ENCODE measurements at places on chromosomes 11 and 22.

- DNase-seq: peak; percentile 14
Measured at GRCh38 chr22:44664149-44664548, 37.9 kb upstream of the PRR5 start.

GRCh38 chr22:27853424-27853823, 51.9 kb upstream of the MN1 start:
- no peak for DNase-seq

DNA sequence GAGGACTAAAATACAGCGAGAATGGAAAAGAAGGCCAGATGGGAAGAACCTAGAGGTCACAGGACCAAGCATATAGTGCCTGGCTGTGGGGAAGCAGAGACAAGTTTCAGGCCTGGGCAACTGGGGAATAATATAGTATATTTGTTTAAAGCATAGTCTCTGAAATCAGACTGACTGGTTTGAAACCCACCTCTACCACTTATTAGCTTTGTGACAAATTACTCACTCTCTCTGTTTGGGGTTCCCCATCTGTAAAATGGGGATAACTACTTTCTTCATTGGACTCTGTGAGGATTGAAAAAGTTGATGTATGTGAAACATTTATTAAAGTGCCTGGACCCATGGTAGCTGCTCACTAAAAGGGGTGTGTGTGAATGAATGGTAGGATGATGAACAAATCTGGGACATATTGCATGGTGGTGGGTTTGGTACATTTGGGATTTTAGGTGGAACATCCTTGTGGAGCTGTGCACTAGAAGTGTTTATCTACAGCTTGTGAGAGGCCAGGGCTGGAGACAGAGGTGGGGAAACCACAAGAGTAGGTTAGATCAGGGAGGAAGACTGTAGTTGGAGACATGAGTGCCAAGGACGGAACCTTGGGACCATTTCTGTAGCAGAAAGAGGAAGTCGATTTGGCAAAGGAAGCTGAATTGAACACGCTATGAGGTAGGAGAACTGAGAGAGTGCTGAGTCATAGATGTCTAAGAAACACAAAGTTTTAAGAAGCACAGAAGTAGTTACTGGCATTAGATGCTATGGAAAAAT, 52.6 kb downstream of the SWAP70 start:
- no peak for DNase-seq

- DNase-seq: no peak
Measured at GRCh38 chr11:13952221-13952620, 10.3 kb upstream of the SPON1 start.

- no peak for DNase-seq
Measured at GRCh38 chr11:30435488-30435887, 112.6 kb downstream of the ARL14EP start.

DNA sequence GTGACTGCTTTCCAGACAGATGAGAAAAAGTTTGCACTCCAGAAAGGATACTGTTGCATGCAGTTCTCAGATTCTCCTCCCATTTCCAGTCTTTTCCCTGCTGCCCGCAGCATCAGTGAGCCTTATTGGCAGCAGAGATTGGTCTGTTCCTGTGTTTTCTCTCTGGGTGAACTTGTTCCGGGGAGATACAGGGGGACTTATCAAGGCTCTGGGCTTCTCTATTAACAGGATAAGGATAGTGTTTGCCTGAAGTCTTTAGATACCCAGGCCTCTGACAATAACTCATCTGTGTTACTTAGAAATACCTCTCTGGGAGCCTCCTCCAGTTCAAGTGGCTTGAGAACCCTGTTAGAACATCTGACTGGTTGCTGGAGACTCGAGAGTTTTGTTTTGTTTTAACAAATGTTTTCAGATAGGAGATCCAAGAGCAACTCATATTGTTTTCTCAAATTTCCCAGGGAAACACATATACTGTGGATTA, 154.7 kb downstream of the BLID start:
- no peak for DNase-seq

DNA sequence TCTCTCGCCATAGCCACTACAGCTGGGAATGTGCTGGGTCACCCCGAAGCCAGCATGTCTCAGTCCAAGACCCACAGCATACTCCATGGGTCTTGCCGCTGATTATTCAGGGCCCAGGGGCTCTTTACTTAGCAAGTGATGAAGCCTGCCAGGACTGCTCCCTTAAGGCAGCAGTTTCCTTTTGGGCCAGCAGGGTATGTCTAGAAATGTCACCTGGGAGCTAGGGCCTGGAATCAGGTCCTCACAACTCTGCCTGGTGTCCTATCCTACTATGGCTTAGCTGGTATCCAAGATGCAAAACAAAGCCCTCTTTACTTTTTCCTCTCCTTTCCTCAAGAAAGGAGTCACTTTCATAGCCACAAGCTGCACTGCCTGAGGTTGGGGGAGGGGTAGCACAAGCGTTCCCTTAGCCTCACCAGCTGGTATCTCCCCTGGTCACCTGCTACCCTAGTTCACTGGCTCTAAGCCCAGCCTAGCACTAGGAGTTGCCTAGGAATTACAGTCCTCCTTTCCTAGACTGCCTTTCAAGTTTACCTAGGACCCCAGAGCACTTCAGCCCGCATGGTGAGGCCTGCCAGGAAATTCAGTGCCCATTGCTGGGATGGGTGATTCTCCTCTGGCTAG, 22.6 kb upstream of the NCR3LG1 start:
- DNase-seq: no peak

DNA sequence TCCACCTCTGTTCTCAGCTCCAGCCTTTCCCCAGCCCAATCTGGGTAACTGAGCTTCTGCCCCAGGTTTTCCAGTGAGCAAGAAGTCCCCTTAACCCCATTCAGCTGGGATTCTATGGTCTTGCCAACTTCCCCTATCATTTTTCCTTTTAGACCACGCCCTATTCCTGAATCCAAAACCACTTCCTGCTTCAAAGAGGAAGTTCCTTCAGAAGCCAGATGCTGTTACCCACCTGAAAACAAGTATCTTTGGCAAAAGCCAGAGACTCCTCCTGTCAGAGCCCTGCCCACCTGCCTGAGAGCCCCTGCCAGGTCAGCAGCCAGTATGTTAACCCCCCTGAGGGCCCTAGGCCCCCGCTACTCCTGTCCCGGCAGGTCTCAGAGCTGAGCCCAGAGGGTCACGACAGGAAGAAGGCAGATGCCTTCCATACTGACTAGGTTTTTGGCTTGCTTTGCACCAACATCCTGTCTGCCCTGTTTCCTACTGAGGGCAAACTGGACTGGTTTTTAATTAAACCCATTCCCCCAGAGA, 20.3 kb upstream of the MICAL2 start:
- no peak for DNase-seq

DNA sequence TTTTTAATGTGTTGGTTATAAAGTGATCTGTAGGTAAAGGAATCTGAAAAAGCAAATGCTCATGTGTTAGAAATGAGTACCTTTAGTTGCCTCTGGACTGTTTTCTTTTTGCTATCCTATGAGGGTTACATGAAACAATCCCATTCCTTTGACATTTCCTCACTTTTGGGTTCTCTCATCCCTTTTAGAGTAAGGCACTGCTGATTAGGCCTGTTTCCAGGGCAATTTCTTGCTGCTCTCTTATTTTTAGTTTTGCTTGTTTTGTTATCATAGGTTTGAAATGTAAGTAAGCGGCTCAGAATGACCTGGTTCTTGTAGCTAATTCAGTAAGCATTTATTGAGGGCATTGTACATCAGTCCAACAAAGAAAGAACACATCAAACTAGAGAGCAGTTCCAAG, 138.9 kb downstream of the DDX10 start:
- no peak for DNase-seq

DNA sequence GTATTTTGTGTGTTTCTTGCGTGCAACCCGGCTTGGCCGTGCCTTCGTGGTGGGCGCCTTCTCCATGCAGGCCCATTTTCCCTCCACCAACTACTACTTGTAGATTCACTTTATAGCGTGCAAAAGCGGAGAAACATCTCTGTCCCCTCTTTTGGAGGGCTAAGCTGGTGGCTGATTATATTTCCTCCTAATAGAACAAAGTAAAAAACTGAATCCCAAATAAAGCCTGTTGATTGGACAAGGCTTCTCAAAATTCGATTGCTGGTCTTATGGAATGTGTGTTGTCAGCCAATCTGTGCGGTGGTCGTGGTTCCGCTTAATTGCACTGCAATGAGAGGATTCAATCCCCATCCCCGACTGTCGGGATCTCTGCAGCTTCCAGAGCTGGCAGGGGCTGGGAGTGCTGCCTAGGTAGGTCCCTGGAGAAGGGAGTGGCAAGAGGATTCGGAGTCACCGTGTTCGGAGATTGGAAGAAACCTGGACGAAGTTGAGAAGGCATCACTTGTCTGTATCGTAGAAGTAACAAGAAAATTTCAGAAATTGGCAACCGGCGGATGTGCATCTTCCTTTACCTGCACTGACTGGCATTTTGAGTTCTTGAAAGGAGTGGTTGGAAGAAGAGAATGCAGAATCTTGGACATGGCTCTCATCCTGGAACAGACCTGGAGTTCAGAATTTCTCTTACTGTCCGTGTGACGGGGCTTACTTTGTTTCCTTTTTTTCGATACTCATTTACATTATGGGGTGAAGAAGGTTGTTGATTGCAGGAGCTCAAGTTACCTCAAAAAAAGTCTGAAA, 1.1 kb downstream of the HMGXB4 start:
- no peak for DNase-seq

- no peak for DNase-seq
Measured at GRCh38 chr11:2760196-2760871, 60.5 kb upstream of the KCNQ1OT1 start.

GRCh38 chr11:77411137-77411707, 62.7 kb downstream of the PAK1 start:
- peak; percentile 7 for DNase-seq

GRCh38 chr22:17087498-17088131, 2.8 kb downstream of the IL17RA start:
- DNase-seq: peak; percentile 42

DNA sequence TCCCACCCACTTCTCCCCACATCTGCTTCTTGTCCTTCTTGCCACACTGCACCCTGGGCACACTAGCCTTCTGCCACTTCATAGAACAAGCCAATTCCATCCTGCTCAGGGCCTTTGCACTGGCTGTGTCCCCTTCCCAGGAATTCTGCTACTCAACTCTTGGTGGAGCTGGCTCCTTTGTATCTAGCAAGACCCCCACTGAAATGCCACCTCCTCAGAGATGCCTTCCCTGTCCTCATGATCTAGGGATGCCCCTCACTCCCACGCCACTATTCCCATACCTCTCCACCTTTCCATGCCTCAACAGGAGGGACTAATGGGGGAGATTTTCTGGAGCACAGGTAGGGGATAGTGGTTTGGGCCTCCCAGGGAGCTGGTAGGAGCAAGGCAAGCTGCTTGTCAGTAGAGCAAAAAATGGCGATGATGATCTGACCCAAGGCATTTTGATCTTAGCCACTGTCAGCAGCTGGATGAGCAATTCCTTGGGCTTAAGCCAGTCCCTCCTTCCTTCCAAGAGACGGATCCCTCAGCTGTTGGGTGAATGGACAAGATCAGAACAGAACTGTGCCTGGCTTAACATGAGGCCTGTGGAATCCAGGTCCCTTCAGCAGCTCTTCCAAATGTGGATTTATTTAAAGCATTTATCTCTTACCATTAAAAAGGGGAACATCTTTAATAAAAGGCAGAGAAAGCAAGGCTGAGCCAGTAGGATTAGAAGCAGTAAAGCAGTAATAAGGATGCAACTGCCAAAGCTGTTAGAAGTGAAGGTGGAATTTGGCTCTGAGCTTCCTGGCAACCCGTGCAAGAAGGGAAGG, 4.0 kb upstream of the PRDM11 start:
- no peak for DNase-seq

GRCh38 chr22:16721961-16722360, 103.2 kb downstream of the XKR3 start:
- no peak for DNase-seq

GRCh38 chr22:45923835-45924234, 53.1 kb downstream of the WNT7B start:
- DNase-seq: no peak

- peak; percentile 63 for DNase-seq
Measured at GRCh38 chr11:363948-364761, 5.1 kb upstream of the B4GALNT4 start.

DNA sequence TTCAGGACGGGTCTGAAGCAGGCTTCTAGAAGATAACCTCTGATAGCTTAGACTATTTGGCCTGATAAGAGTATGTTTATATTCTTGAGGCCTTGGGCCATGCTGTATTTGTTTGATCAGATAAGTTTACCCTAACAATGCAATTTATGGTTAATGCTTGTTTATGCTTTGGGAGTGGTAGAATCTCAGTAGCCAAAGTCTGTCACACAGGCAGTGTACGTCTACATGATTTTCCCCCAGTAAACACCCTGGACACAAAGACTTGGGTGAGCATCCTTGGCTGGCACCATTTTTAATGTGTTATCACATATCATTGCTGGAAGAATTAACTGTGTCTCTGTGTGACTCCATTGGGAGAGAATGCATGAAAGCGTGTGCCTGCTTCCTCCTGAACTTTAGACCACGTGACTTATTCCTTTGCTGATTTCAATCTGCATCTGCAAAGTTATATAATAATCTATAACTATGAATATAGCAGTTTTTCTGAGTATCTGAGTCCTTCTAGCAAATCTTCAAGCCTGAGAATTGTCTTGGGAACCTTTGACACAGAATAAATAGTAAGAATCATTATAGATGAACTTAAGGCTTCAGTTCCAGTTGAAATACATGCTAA, 172.4 kb downstream of the CASP12 start:
- no peak for DNase-seq

- DNase-seq: peak; percentile 48
Measured at GRCh38 chr11:118436639-118437207, 431 bp downstream of the KMT2A start.

GRCh38 chr11:18534245-18534644, 7.5 kb upstream of the TSG101 start:
- no peak for DNase-seq

- DNase-seq: no peak
Measured at GRCh38 chr11:124674168-124674517, 439 bp downstream of the SPA17 start.

- no peak for DNase-seq
Measured at GRCh38 chr11:11313426-11313825, 39.6 kb downstream of the CSNK2A3 start.

DNA sequence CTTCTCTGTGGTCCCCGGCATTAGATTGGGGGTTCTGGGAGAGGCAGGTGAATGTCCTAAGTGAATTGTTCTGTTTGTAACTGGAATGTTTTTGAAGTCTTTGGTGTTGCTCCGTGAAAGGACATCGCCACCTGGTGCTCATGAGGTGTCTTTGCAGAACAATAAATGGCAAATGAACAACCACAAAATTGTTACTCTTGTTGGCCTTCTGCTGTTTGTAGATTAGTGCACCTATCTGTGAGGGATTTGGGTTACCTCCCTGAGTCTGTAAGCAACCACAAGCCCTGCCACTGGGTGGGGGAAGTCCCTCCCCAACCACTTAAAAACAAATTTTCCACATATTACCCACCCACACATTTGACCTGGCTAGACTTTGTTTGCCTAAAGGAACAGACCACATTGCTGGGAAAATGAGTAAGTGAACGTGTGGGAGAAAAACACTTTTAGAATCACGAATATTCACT, 4.7 kb downstream of the MPEG1 start:
- DNase-seq: peak; percentile 48

GRCh38 chr11:120039039-120039438, 98.9 kb downstream of the TRIM29 start:
- DNase-seq: no peak

GRCh38 chr22:24440718-24441405, 13.5 kb downstream of the ADORA2A start:
- no peak for DNase-seq

- no peak for DNase-seq
Measured at GRCh38 chr22:19405133-19405532, 26.4 kb downstream of the HIRA start.

GRCh38 chr11:14875163-14875562, 16.9 kb downstream of the CYP2R1 start:
- no peak for DNase-seq

GRCh38 chr11:32152216-32152615, 61.3 kb downstream of the RCN1 start:
- DNase-seq: no peak

All from activated CD4-positive, alpha-beta T cell treated with anti-CD3 and anti-CD28 coated beads for 4 hours (primary cell).